ENCODE measurements at places on chromosomes 1 and 21.

DNA sequence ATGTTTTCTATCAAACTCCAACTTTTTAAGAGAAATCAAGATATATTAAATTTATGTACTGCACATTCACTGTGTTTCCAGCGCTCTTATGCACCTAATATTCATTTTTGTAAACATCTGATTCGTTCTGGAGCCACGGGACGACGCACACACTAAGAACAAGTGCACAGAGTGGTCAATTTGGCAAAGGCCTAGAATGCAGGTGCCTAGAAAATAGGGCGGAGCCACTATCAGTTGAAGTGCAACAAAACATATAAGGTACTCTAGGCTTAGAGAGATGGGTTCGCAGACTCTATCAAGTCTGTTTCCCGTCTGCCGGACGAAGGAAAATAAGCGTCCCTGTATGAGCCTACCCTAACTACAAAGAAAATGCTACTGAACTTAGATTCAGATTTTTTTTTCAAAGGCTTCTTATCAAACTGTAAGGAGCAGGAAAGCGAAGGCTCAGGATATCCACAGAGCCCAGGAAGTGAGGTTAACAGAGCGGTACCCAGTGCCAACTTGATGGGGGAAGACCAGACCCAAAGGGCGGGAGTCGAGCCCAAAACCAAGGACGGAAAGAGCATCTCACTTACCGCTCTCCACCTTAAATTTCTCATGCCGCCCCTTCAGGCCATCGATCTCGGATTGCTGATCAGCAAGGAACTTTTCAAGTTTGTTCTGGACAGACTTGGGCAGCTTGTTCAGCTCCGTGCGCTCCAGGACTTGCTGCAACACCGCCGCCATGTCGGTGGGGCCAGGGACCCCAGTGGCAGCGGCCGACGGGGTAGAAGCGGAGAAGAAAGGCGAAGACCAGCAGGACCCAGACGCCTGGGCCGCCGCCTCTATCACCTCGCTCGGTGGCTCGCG is 526 bp downstream of the TPR start:
- H3K4me3 ChIP-seq: peak overlapping the region; percentile 54
- H3K27ac ChIP-seq: peak overlapping the region; percentile 98
- peaks cover 43% of the 10 kb centered on the region for H3K4me1 ChIP-seq
- peaks cover 15% of the 10 kb centered on the region for H3K36me3 ChIP-seq
- no peak for DNase-seq

DNA sequence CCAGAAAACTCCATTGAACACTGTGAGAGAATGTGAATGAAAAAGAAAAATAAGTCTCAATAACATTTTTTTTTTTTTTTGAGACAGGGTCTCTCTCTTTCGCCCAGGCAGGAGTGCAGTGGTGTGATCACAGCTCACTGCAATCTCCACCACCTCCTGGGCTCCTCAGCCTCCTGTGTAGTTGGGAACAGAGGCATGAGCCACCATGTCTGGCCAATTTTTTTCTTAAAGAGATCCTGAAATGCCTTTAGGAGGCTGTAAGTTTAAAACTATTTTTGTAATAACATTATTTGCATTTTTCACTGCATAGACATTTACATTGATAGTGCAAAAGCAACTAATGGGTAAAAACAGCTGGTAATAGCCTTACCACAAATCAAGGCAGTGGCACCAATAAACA is 35.3 kb downstream of the GDAP2 start:
- no peak overlapping the region for H3K4me3 ChIP-seq
- no peak overlapping the region for H3K27ac ChIP-seq
- H3K27me3 ChIP-seq: no peaks in the 10 kb centered on the region
- H3K4me1 ChIP-seq: no peaks in the 10 kb centered on the region
- peaks cover 22% of the 10 kb centered on the region for H3K36me3 ChIP-seq
- no peak for DNase-seq

DNA sequence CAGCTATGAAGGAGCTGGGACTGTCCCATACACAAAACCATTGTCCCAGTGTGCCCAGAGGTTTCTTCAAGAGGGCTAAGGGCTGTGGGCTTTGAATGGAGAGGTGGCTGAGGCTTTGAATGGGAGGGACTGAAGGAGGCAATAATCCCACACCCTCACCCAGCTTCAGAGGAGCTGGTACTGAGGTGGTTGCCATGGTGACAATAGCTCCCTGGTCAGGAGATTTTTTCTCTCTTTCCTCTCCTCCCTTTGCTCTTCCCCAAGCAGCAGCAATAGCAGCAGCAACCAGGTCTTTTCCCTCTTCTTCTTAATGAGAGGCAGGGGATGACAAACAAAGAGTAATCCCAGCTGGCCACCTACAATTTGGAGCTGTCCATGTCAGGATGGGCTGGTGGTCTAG is 1.6 kb downstream of the HPCAL4 start:
- H3K4me1 ChIP-seq: peaks cover 21% of the 10 kb centered on the region
- no peak overlapping the region for H3K4me3 ChIP-seq
- H3K27me3 ChIP-seq: no peaks in the 10 kb centered on the region
- DNase-seq: no peak

GRCh38 chr1:223143537-223144248 is 645 bp upstream of the TLR5 start:
- peaks cover 45% of the 10 kb centered on the region for H3K4me1 ChIP-seq
- no peaks in the 10 kb centered on the region for H3K27me3 ChIP-seq

GRCh38 chr1:60920561-60920960 is 161.8 kb upstream of the NFIA start:
- peaks cover 14% of the 10 kb centered on the region for H3K4me1 ChIP-seq
- DNase-seq: no peak
- no peak overlapping the region for H3K27ac ChIP-seq
- no peaks in the 10 kb centered on the region for H3K27me3 ChIP-seq
- no peak overlapping the region for H3K4me3 ChIP-seq

GRCh38 chr21:16667395-16667794 is 845.4 kb upstream of the CXADR start:
- no peaks in the 10 kb centered on the region for H3K36me3 ChIP-seq
- H3K4me1 ChIP-seq: no peaks in the 10 kb centered on the region
- no peak for DNase-seq
- no peak overlapping the region for H3K27ac ChIP-seq

DNA sequence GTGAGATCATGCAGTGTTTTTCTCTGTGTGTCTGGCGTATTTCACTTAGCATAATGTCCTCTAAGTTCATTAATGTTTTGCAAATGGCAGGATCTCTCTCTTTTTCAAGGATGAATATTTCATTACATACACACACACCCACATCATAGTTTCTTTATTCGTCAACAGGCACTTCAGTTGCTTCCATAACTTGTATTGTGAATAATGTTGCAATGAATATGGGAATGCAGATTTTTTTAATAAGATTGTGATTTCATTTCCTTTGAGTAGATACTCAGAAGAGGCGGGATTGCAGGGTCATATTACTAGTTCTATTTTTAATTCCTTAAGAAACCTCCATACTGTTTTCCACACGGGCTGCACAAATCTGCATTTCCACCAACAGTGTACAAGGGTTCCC is 134.0 kb downstream of the CLEC20A start:
- no peaks in the 10 kb centered on the region for H3K36me3 ChIP-seq
- DNase-seq: no peak
- H3K27me3 ChIP-seq: no peaks in the 10 kb centered on the region
- H3K4me3 ChIP-seq: no peak overlapping the region

DNA sequence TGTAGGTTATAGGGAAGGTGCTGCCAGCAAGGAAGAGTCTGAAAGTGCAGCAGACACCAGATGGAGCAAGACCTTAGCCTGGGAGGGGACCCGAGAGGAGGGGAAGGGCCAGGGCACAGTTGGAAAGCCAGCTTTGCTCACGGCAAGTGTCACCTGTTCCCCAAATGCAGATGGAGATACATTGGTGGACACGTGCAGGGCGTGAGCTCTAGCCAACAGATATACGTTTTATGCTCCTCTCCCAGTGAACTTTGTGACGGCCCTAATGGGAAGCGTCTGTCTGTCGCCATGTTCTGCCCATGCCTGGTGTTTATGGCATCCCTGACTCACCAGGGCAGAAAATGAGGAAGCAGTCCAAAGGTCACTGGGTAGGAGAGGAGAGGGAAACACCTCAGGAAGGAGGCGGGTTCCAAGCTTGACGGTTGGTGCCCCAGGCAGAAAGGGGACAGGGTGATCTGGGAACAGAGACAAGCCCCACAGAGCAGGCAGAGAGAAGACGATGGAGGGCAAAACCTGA is 7.6 kb downstream of the GPA33 start:
- H3K36me3 ChIP-seq: no peaks in the 10 kb centered on the region
- no peaks in the 10 kb centered on the region for H3K4me1 ChIP-seq
- no peaks in the 10 kb centered on the region for H3K27me3 ChIP-seq
- H3K4me3 ChIP-seq: no peak overlapping the region
- H3K27ac ChIP-seq: no peak overlapping the region

- H3K4me1 ChIP-seq: peaks cover 46% of the 10 kb centered on the region
- H3K36me3 ChIP-seq: no peaks in the 10 kb centered on the region
- no peak for DNase-seq
- no peak overlapping the region for H3K4me3 ChIP-seq
These were observed 1.3 kb upstream of the DOCK7 start for GRCh38 chr1:62689524-62689923.

DNA sequence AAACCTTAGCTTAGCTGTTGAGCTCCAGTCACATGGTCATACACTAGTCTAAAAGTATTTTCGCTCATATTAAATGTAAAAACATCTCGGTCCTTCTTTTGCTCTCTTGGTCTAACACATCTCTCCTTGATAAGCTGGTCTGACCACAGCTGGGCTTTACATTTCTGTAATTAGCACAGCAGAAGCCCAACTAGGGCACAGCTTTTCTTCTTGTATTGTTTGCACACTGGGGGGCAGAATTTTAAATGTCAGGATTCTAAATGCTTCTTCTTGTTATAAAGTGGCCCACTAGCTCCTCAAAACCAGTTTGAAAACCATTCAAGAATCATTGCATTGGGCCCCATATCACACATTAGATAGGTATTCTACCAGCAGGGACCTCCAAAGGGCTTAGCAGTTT is 289.1 kb upstream of the PKN2 start:
- no peak overlapping the region for H3K4me3 ChIP-seq
- H3K4me1 ChIP-seq: no peaks in the 10 kb centered on the region
- no peak overlapping the region for H3K27ac ChIP-seq
- H3K36me3 ChIP-seq: no peaks in the 10 kb centered on the region
- no peaks in the 10 kb centered on the region for H3K27me3 ChIP-seq
- DNase-seq: no peak

DNA sequence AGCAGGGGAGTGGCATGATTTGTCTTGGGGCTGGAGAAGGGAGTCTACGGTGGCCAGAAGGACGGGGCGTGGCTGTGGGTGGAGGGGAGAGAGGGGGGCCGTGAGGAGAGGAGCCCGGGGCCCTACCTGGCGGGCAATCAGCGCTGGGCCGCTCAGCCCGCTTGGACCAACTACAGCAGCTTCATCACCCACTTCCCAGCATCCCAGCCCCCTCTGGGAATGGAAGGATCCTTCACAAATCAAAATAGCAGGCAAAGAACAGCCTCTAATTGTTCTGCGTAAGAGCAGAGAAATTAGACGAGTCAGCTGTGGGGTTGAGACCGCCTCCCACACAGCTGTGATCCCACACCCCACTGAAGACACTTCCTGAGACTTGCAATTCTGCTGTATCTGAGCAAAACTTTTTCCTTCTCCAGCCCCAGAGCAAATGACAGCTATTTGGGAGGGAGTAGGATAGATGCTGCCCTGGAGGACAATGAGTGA is 43.5 kb downstream of the OPRD1 start:
- H3K4me1 ChIP-seq: no peaks in the 10 kb centered on the region
- no peak for DNase-seq
- no peak overlapping the region for H3K27ac ChIP-seq
- no peaks in the 10 kb centered on the region for H3K27me3 ChIP-seq

GRCh38 chr1:165490175-165490574 is 45.2 kb upstream of the RXRG start:
- peaks cover 4% of the 10 kb centered on the region for H3K4me1 ChIP-seq
- no peaks in the 10 kb centered on the region for H3K36me3 ChIP-seq
- no peak overlapping the region for H3K27ac ChIP-seq
- no peak overlapping the region for H3K4me3 ChIP-seq
- DNase-seq: no peak
- H3K27me3 ChIP-seq: no peaks in the 10 kb centered on the region

DNA sequence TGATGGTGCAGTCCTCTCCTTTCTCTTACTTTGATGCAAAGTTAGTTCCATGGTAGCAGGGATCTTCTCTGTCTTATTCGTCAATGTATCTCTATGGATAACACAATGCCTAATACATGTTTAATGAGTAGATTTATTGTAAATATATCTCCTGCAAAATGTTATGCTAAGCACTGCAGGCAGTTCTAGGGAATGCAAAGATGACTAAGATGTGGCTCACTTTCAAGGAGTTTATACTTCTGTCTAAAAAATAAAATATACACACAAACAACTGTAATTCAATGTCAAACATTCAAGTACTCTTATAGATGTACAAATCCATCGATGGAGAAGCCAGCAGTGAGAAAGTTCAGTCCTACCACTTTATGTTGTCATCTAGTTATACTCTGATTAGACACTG is 194.3 kb downstream of the KCTD3 start:
- DNase-seq: no peak
- no peak overlapping the region for H3K4me3 ChIP-seq
- no peak overlapping the region for H3K27ac ChIP-seq
- H3K36me3 ChIP-seq: no peaks in the 10 kb centered on the region
- no peaks in the 10 kb centered on the region for H3K4me1 ChIP-seq
- no peaks in the 10 kb centered on the region for H3K27me3 ChIP-seq

DNA sequence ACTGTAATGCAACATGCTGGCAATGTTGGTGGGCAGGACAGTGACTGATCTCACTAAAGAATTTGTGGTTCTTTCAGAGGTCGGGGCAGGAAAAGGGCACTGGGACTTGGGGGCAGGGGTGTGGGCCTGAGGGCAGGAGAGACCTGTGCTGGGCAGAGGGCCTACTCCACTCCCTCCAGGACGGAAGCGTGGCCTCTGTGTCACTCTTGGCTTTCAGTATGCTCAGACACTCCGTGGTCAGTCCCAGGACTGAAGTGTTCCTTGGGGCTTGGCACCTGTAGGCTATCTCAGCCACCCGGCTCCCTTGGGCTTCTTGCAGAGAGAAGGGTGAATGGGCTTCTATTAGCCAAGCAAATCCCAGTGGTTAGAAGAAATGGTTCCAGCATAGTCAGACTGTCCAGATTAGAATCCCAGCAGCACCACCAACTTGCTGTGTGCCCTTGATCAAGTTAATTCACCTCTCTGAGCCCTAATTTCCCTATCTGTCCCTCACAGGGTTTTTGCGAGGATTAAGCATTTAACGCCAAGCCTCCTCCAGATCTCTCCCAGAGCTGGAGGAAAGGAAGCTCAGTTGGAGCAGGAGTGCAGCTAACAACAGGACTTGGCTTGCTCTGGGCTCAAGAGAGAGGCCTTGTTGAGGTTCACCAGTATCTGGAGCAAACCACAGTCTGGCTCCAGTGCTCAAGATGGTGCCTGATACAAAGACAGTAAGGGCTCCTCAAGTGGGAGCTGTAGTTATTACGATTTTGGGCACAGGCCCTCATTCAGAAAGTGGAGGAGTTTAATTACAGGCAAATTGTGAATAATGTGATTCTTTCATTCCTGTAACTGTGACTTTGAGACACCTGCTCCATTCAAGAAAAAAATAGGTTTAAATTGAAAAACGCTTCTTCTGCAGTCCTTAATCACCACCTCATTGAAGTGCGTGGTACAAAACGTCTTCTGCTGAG is 57.7 kb upstream of the LRP8 start:
- no peaks in the 10 kb centered on the region for H3K27me3 ChIP-seq
- H3K27ac ChIP-seq: no peak overlapping the region
- no peaks in the 10 kb centered on the region for H3K4me1 ChIP-seq
- no peaks in the 10 kb centered on the region for H3K36me3 ChIP-seq

GRCh38 chr1:247300491-247301175 is 31.0 kb downstream of the ZNF496 start:
- peaks cover 40% of the 10 kb centered on the region for H3K36me3 ChIP-seq
- no peak for DNase-seq
- no peak overlapping the region for H3K4me3 ChIP-seq
- no peaks in the 10 kb centered on the region for H3K27me3 ChIP-seq
- no peaks in the 10 kb centered on the region for H3K4me1 ChIP-seq
- no peak overlapping the region for H3K27ac ChIP-seq

All from vagina (tissue), 2 donors.